ENCODE measurements at places on chromosomes 2 and 18.

DNA sequence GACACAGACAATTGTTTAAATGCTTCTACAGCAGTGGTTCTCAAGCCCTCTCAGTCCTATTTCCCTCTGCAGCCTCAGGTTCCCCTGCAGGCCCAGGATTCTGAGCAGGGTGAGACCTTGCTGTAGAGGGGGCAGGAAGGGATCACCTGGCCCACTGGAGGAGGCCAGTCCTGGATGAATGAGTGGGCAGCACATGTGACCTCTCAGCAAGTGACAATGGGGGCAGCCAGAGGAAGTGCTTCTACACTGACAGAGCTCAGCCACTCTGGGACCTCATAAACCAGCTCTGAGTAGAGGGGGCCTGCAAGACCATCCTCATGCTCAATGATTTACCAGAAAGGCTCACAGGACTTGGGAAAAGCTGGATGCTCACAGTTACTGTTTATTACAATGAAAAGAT is 63.2 kb downstream of the ASB1 start:
- no peak for DNase-seq

DNA sequence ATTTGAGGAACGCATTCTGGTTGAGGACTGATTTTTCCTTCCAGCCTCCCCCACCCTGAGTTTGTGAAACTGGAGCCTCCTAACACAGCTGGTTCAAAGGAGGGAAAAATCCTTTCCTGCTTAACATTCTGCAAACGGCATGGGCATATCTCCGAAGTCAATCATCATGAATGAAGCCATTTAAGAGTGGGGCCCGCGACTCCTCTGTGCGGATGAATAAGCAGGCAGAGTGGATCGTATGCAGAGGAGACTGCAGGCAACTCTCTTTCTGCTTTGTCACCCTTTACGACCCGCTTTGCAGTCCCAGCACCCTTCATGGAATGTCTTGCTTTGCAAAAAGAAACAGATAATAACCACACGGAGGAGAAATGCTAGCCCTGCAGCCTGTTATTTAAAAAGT is 305.2 kb downstream of the CLIP4 start:
- no peak for DNase-seq

DNA sequence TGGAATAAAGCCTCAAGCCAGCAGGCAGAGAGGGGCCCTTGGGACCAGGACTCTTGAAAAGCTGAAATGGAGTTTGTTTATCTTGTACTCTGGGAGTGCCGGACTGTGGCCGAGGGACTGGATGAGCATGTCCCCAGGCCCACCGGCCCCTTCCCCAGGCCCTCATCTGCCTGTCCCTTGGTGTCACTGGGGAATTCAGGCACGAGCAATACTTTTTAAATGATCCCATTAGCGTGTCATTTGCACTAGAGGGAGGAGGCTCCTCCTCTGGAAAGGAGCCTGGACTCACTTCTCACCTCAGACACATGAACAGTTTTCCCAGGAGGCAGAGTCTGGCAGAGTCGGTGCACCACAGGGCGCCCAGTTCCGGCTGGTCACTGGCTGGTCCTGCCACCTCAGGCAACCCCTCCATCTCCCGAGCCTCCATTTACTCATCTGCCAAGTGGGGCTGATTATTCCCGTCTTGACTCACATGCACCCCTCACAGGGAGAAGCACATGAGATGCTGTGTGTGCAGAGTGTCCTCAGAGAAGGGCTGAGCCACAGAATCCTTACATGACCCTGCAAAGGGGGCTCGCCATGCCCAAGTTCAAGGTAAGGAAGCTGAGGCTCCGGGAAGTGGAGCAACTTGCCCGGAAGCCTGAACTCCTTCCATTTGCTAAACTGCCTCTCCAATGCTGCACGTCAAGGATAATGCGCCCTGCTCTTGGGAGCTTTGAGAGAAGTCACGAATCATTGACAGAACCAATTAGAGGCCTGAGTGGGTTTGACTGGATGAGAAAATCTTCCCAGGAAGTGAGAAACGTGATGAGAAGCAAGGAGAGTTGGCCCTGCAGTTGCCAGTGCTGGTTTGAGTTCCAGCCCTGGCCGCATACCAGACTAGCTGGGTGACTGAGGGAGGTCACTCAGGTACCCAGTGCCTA is 26.7 kb downstream of the CIB4 start:
- no peak for DNase-seq

DNA sequence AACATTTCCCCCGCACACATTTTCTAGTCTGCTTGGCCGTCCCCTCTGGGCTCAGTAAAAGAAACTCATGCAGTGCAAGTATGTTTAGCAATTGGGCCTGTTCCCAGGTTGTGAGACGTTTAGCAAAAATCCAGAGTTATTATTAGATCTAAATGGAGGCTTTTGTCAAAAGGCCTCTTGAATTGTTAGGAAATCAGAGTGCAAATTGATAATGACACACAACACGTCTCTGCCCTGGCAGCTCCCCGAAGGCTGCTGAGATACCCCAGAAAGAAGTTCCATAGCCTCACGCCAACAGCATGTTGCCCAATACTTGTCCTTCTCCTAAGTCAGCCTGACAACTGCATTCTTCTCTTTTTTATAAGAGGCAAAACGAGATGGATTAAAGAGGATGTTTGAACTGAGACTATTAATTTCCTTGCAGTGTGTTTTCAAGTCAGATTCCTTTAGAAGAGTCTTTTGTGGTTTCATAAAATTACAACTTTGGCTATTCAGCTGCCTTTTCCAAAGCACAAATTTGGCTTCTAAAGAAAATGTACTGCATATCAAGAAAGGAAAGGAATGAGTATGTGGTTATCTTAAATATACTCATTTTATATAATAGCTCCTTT is 202.2 kb downstream of the TRIB2 start:
- no peak for DNase-seq

DNA sequence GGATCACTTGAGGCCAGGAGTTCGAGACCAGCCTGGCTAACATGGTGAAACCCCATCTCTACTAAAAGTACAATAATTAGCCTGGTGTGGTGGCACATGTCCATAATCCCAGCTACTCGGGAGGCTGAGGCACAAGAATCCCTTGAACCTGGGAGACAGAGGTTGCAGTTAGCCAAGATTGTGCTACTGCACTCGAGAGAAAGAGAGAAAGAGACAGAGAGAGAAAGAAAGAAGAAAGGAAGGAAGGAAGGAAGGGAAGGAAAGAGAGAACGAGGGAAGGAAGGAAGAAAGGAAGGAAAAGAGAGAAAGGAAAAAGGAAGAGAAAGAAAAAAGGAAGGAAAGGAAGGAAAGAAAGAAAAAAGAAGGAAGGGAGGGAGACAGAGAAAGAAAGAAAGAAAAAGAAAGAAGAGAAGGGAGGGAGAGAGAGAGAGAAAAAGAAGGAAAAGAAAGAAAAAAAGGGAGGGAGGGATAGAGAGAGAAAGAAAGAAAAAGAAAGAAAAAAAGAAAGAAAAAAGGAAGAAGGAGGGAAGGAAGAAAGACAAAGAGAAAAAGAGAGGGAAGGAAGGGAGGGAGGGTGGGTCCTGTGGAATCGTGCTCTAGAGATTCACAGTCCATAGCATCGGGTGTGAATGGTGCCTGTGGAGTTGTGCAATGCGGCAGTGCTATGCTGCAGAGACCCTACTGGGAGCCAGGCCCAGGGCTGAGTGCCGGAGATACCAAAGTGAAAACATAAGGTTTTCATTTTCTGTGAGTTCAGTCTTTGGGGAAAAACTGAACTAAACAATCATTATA is 4.6 kb upstream of the SDC1 start:
- DNase-seq, result no peak

GRCh38 chr2:160432633-160433032 is 61.0 kb downstream of the RBMS1 start:
- DNase-seq, result no peak

DNA sequence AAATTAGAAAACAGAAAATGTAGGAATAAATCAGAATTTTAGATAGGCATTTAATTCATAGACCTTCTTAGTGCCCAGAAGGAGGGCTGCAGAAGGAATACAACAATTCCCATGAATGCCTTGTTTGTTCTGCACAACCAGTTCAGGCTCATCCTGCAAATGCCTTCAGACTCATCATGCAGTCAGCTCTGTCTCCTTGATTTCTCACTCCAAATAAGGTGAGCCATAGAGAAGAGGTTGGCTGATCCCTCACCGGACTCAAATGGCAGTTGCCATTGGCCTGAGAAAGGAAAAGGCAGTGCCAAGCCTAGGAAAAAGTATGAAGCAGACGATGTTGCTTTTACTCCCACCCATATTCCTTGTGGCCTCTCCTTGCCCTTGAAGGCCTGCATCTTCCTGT is 50.3 kb downstream of the DSC3 start:
- DNase-seq, result no peak
